ENCODE measurements at places on chromosomes 7 and 10. TPM values are rescaled to one million over a fixed set of nuclear protein-coding genes. Genes with fewer than 3 reads are reported as not detected.
A peak's percentile ranks its signal among the peaks of the same experiment; 100 is the strongest.

DNA sequence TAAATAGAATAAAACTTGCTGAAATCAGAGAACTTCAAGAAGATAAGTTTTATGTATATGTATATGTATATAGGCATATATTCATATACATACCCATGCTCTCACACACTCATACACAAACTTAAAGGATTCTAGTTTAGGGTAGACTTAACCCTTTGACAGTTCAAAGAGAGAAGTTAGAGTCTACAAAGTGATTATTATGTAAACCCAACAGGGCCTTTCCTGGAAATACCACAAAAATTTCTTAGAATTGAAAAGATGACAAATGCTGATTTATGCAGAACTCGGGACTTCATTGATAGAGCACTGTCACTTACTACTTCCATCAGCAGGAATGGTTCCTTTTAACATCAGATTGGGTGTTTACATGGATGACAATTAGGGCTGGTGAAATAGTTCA lies 763.5 kb downstream of the AUTS2 start:
- no peak for DNase-seq
- H3K4me3 ChIP-seq: no peak overlapping the region
- H3K27me3 ChIP-seq: no peaks in the 10 kb centered on the region
- H3K4me1 ChIP-seq: no peaks in the 10 kb centered on the region

DNA sequence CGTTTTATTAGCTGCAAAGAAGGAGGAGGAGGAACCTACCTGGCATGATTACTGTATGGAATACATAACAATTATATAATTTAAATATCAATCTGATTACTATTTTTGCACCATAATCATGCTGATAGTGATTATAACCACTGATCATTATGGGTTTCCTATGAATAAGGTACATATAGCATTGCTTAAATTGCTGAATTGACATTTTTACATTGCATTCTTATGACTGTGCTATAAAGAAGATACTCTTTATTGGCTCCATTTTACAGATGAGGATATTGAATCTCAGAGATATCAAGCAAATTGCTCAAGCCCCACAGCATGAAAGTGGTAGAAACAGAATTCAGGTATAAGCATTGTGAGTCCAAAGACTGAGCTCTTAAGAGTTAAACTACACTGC lies 23.1 kb downstream of the DKK1 start:
- DNase-seq: no peak
- peaks cover 26% of the 10 kb centered on the region for H3K4me1 ChIP-seq
- no peak overlapping the region for H3K27ac ChIP-seq
- no peak overlapping the region for H3K4me3 ChIP-seq
- no peaks in the 10 kb centered on the region for H3K36me3 ChIP-seq
- H3K27me3 ChIP-seq: no peaks in the 10 kb centered on the region

DNA sequence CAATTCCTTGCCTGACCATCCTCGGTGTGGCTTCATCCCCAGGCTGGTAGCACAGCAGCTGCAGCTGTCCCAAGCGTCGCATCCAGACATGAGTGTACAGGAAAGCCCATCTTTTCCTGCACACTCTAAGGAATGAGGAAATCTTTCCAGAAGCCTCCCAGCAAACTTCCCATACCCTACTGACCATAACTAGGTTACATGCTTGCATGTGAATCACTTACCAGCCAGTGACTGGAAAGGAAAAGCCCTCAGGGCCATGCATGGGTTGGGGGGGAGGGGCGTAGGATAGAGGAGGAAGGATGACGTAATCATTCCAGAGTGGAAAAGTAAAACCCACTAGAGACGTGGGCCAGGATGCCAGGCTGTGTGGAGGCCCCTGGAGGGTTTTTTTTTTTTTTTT lies 18.9 kb upstream of the ZNF212 start:
- no peak overlapping the region for H3K4me3 ChIP-seq
- peak overlapping the region; percentile 33 for H3K27ac ChIP-seq
- peaks cover 20% of the 10 kb centered on the region for H3K36me3 ChIP-seq
- DNase-seq: peak; percentile 89
- H3K4me1 ChIP-seq: peaks cover 26% of the 10 kb centered on the region

- peak; percentile 83 for DNase-seq
- H3K27ac ChIP-seq: peak overlapping the region; percentile 61
- no peaks in the 10 kb centered on the region for H3K27me3 ChIP-seq
- no peak overlapping the region for H3K4me3 ChIP-seq
- H3K4me1 ChIP-seq: peaks cover 27% of the 10 kb centered on the region
- no peaks in the 10 kb centered on the region for H3K36me3 ChIP-seq
Measured at GRCh38 chr10:69439813-69440506, 11.3 kb upstream of the TSPAN15 start.

GRCh38 chr7:35545831-35546230 lies 149.1 kb downstream of the HERPUD2 start:
- no peak overlapping the region for H3K27ac ChIP-seq
- no peak for DNase-seq
- H3K36me3 ChIP-seq: no peaks in the 10 kb centered on the region
- H3K4me1 ChIP-seq: no peaks in the 10 kb centered on the region

Gene LRMDA
- polyA plus RNA-seq: 2.6 TPM
